ENCODE measurements at places on chromosomes 2 and 18.

DNA sequence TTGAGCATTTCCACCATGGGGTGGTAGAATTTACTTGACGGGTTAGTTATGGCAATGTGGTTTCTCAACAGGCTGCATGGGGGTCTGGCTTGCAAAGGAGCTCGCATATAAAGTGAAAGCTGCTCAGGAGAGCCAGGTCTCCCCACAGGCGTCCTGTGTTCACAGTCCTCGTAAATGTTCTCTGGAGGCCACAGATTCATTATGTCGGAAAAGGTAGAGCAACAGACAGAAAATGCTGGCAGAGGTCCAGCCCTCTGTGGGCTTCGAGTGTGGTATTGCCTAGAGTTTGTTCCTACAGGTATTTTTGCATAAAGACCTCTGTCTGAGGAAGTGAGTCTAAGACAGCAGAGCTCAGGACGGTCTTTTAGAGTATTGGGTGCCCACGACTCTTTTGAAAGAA, 96.4 kb downstream of the CDCA7 start:
- DNase-seq: no peak

DNA sequence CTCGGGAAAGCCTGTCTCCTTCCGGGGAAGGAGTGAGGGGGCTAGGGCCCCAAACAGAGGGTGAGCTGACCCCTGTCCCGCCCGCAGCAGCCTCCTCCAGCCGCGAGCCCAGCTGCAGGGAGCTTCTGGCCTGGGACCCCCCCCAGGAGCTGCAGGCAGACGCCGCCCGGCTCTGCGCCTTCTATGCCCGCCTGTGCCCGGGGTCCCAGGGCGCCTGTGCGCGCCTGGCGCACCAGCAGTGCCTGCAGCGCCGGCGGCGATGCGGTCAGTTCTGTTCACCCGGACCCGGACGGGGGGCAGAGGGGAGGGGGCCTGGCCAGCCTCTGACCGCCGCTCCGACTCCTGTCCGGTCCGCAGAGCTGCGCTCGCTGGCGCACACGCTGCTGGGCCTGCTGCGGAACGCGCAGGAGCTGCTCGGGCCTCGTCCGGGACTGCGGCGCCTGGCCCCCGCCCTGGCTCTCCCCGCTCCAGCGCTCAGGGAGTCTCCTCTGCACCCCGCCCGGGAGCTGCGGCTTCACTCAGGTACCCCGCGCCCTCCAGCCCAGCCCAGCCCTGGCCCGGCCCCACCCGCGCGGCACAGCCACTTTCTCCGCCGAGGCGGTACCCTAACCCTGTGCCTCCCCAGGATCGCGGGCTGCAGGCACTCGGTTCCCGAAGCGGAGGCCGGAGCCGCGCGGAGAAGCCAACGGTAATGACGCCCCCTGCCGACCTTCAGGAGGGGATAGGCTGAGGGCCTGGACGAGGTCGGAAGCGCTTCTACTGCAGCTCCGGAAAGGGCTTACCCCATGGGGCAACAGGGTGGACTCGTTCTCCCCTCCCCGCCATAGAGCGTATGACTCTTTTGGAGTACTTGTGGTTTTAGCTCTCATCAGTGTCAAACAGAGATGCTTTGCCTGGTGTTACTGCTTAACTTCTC, 2.0 kb upstream of the CHRND start:
- peak; percentile 3 for DNase-seq

- no peak for DNase-seq
Observed at GRCh38 chr2:18630941-18631340, 41.6 kb upstream of the NT5C1B start.

GRCh38 chr18:28124131-28125029, 52.5 kb downstream of the CDH2 start:
- no peak for DNase-seq

DNA sequence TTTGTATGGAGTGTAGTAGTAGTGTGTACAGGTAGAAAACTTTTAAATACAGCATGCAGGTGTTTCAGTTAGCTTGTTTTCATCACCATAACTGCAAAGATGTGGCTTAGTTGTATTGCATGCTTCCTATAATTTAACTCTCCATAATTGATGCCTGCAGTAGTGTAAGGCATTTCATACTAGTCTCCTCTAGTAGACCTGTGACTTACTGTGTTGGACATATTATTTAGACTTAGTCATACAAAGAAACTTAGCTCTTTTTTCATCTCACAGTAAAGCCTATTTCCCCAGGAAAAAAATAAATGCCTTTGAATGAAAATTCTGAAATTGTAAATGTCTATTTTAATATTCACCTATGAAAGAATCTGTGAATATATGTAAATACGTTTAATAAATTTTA, 52.8 kb upstream of the TWSG1 start:
- DNase-seq: no peak

- no peak for DNase-seq
Observed at GRCh38 chr2:180122874-180123273, 115.8 kb upstream of the CWC22 start.
